ENCODE measurements at places on chromosomes 6 and 20.

GRCh38 chr6:36986704-36987047, 680 bp upstream of the MTCH1 start:
- DNase-seq, result no peak

- DNase-seq, result peak; percentile 96
Observed at GRCh38 chr6:111759836-111760785, 113.1 kb downstream of the FYN start.

DNA sequence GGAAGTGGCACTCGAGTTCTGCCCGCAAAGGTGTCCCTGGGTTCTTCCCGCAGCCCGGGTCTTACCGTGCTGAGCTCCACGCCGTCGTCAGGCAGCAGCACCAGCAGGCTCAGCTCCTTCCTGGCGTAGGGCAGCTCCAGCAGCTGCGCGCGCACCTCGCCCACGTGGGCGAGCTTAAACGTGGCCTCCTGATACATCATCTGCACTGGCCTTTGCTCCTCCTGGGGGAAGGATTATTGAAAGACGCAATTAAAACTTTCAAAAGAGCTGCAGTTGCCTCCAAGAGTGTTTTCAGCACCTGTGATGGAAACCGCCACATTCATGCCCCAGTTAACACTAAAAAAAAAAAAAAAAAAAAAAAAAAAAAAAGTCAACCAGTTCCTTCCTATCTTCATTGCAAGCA, 11.3 kb downstream of the SERPINB9 start:
- DNase-seq, result no peak

DNA sequence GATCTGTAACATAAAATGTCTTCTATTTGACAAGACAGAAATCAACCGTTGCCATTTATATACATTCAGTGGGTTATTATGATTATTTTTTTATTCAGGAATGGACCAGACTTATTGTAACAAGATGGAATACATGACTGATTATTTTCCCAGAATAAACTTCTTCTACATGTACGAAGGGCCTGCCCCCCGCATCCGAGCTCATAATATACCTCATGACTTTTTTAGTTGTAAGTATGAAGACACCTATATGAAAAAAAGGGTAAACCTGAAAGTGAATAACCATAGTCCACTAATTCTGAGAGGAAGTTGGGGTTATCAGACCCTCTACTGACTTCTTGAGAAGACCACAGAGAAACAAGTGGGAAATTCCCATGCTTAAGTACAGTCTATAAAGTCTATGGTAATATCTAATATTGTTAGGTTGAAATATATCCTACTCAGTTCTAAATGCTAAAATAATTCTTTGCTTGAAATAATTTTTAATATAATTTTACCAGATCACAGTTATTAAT, 15.9 kb downstream of the OR2A4 start:
- DNase-seq, result no peak

GRCh38 chr6:44527181-44527580, 139.7 kb downstream of the CDC5L start:
- DNase-seq, result peak; percentile 2

GRCh38 chr20:33306807-33307206, 23.8 kb downstream of the BPIFB1 start:
- no peak for DNase-seq

DNA sequence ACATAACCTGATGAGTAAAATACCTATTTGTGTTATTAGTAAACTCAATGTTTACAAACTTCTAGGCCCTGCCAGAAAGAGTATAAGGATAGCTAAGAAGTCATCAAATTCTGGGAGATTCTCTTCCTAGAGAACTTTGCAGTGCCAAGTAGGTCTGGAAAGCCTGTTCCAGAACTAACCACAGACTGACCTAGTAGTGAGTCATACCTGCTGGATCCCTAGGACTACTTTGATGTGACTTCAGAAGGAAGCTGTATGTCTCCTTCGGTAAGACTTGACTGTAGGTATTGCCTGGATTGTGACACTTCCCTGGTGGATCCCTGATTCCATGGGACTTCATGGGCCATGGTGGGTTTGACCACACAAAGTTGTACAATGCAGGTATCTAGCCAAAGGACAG, 131.7 kb downstream of the DNAH8 start:
- DNase-seq, result no peak

- DNase-seq, result no peak
Observed at GRCh38 chr20:20293691-20294385, 74.1 kb upstream of the INSM1 start.

DNA sequence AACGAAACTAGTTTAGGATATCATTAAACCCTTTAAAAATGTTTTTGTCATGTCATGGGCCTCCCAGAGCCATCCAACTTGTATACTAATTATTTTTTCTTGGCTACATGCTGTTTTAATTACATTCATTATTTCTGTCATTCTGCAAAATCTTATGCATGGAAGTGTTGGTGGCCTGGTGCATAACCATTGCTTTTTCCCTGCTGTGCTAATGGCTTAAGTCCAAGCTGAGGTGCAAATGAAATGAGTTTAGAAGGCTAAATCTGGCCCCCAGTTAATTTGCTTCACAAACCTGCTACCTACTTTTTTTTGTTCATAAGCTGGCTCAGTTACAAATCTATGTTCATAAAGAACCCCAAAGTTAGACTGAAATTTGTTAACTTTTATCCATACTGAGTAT, 1249.9 kb downstream of the EPHA7 start:
- DNase-seq, result no peak

DNA sequence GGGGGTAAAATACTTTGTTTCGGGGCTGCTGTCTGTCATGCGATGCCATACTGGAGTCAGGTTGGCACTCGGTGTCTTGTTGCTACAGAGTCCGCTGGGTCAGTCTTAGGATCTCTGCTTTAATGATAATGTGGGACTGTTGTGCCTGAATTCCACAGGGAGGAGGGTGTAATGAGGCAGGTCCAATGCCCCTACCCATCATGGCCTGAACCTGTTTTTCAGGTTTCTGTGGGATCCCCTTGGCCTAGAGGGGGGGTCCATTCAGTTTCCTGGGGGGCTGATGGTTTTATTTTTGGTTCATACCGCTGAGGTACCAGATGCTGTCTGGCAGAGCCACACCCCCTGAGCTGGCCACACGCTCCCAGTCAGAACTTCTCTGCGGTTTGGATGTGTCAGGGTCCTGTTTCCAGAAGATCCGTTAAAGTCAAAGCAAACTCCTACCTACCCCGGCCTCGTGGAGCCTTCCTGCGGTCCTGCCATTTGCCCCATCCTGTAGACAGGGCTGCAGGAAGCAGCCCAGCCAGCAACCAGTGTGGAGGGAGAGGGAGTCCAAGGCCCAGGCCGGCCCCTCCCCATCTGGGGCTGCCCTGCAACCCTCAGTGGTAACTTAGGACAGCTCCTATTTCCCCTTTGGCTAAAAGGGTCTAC, 69.7 kb downstream of the TCP11 start:
- no peak for DNase-seq

- DNase-seq, result no peak
Observed at GRCh38 chr6:82775981-82776380, 289.7 kb downstream of the UBE3D start.

GRCh38 chr20:41278936-41279335, 38.6 kb downstream of the ZHX3 start:
- no peak for DNase-seq

DNA sequence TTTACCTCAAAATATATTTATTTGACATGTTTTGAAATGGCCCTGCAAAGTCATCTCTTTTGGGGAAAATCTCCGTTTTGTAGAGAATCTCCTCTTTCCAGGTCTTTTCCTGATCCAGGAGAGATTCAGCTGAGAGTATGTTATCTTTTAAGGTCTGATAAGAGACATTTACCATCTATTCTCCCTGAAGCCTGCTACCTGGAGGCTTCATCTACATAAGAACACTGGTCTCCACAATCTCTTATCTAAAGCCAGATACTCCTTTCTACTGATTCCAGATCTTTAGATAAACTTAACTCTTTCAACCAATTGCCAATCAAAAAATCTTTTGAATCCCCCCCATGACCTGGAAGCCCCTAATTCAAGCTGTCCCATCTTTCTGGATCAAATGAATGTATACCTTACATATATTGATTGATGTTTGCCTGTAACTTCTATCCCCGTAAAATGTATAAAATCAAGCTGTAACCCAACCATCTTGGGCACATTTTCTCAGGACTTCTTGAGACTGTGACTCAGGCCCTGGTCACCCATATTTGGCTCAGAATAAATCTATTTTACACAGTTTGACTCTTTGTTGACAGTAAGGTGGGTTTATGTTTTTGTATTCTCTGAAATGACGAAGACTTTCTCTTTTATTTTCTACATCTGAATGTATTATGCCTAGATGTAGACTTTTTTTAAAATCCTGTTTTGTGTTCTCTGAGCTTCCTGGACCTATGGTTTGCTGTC, 95.5 kb downstream of the ECT2L start:
- DNase-seq, result no peak

DNA sequence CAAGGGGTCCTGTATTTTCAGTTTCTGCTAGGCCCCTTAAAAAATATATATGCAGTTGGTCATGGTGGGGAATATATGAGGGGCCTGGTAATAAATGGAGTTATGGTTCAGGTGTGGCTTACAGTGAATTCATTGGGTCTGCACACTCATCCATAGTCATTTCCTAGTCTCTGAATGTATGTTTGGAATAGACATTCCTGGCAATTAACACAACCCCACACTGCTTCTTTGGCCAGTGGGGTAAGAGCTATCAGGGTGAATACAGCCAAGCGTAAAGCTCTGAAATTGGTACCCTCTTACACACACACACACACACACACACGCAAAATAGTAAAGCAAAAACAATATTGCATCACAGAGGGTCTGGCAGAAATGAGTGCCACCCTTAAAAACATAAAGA, 56.5 kb downstream of the QRSL1 start:
- DNase-seq, result no peak

GRCh38 chr20:58472273-58473018, 42.8 kb downstream of the APCDD1L start:
- DNase-seq, result no peak

DNA sequence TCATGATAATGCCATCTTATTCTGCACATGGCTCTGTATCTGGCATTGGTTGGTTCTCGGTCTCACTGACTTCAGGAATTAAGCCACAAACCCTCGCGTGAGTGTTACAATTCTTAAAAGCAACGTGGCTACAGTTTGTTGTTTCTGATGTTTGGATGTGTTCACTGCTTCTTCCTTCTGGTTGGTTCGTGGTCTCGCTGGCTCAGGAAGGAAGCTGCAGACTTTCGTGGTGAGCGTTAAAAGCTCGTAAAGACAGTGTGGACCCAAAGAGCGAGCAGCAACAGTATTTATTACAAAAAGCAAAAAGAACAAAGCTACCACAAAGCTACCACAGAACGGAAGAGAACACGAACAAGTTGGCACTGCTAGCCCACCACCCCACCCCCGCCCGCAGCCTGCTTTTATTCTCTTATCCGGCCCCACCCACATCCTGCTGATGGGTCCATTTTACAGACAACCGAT, 51.1 kb downstream of the MYLIP start:
- no peak for DNase-seq

- DNase-seq, result peak; percentile 48
Observed at GRCh38 chr20:15072316-15072715, 734.9 kb upstream of the FLRT3 start.

DNA sequence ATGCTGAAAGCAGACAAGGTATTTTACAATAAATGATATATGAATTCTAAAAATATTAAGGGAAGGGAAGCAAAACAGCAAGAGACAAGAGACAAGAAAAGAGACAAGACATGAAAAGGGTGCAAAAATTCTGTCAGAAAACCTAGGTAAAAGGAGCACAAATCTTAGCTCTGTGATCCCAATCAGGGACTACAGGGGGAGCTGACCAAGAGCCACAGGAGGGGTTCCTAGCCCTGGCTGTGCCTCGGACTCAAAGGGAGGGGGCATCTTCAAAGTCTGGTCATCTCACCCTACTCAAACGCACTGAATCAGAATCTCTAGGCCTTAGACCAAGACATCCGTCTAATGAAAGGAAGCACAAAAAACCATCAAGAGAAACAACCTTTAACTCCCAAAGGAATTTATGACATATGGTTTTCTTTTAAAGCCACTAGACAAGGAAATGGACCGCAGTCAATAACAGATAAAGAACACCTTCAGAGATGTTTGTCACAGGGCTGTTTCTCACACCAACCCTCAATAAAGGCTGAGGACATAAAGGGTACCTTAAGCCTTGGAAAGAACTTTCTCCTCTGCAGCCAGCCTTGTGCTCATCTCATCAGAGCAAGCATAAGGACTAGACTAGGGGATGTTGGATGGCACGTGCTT, 130.4 kb upstream of the CDYL start:
- no peak for DNase-seq

DNA sequence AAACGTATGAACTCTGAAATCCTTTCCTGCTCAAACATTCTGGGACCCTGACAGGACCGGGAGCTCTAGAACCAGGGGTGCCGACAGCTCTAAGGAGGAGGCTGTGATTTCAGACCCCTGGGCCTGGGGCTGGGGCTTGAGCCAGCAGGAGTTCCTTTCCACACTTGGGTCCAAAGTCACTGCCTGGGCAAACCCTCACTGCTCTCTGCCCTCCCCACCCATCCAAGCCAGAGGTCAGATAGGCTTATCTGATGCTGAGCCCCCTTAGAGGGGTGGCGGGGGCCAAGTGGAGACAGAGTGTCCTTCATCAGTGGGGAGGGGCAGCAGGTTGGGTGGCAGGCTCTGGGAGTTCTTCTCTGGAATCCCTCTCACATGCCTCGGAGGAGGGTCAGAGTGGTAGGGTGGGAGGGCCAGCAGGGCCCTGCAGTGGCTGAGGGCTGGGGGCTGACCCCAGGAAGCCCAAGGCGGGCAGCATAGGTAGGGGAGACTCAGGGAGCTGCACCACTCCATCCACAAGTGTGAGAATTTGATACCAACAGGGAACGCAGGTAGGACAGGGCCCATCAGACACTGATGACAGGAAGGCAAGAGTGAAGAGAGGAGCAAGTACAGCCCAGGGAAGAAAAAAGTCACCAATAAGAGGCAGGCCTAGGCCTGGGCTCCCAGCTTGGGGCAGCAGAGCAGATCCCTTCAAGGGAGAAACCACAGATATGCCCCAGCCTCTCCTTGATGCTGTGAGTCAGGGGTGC, 121.0 kb downstream of the MRPL14 start:
- no peak for DNase-seq

- no peak for DNase-seq
Observed at GRCh38 chr6:124027392-124027791, 223.7 kb downstream of the NKAIN2 start.

Data from skin of body (tissue), 3 donors.